ENCODE measurements at places on chromosomes 5 and 9.

DNA sequence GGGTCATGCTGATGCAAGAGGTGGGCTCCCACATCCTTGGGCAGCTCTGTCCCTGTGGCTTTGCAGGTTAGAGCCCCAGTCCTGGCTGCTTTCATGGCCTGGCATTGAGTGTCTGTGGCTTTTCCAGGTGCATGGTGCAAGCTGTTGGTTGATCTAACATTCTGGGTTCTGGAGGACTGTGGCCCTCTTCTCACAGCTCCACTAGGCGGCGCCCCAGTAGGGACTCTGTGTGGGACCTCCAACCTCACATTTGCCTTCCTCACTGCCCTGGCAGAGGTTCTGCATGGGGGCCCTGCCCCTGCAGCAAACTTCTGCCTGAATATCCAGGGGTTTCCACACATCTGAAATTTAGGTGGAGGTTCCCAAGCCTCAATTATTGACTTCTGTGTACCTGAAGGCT, 150.1 kb downstream of the NNT start:
- DNase-seq: no peak

DNA sequence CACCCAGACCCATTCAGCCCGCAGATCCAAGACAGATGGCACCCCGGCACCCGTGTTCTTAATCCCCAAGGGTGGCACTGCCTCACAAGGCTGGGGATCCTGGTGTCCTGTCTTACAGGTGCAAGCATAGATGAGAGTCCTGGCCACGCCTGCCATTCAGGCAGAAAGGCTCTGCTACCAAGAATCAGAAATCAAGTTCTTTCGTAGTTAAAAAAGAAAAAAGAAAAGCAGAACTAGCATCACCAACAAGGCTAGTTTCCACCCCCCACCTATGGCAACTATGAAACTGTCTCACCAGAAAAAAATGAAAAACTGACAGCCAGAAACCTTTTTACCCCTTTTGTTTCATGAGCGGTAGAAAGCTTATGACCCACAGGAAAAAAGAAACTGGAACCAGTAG, 170.4 kb downstream of the SYK start:
- no peak for DNase-seq

GRCh38 chr5:17302106-17302505, 84.7 kb downstream of the BASP1 start:
- DNase-seq: no peak

DNA sequence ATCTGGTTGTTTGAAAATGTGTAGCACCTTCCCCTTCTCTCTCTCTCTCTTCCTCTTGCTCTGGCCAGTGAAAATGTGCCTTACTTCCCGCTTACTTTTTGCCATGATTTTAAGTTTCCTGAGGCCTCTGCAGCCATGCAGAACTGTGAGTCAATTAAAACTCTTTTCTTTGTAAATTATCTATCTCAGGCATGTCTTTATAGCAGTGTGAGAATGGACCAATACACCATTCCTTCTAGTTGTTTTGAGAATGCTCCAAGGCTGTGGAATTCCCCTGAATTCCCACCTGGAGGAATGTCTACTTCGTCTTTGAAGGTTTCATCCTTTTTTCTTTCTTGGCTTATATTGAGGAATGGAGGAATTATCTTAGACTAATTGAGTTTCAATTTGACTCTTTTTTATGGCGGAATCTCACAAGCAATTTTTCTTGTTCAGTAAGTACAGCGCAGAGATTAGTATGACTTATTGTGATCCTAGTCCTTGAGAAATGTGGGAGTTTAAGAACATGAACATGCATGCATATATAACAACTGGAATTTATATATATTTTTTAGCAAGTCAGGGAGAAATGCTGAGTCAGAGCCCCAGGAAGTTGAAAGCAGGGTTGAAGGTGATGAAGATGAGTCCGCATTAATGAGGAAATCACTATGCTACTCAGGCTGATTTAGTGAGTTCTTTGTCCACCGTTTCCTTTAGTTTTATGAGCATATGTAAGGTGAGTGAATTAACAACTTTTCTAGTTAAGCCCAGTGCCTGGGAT, 488.1 kb upstream of the ADAMTS16 start:
- DNase-seq: no peak

- DNase-seq: no peak
These were observed 32.7 kb downstream of the FAM13B start for GRCh38 chr5:138000102-138000723.

DNA sequence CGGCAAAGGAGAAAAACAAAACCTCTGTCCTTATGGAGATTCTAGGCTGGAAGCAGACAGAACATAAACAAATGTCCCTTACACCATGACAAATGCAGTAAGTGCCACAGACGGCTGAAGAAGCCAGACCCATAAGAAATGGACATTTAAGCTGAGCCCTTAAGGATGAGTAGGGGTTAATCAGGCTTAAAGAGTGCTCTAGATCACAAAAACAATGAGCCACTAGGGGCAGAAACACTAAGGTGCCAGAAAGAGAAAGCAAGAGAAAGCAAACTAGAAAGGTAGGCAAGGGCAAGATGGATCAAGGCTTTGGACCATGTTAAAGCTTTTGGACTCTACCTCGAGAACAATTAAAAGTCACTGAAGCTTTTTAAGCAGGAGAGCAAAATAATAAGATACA, 326.9 kb upstream of the WWC1 start:
- no peak for DNase-seq

GRCh38 chr5:137737349-137738131, 1.7 kb upstream of the KLHL3 start:
- peak; percentile 8 for DNase-seq

- DNase-seq: no peak
These were observed 121.7 kb upstream of the ZNF366 start for GRCh38 chr5:72628771-72629371.

GRCh38 chr5:151264113-151264512, 11.1 kb downstream of the GM2A start:
- no peak for DNase-seq

DNA sequence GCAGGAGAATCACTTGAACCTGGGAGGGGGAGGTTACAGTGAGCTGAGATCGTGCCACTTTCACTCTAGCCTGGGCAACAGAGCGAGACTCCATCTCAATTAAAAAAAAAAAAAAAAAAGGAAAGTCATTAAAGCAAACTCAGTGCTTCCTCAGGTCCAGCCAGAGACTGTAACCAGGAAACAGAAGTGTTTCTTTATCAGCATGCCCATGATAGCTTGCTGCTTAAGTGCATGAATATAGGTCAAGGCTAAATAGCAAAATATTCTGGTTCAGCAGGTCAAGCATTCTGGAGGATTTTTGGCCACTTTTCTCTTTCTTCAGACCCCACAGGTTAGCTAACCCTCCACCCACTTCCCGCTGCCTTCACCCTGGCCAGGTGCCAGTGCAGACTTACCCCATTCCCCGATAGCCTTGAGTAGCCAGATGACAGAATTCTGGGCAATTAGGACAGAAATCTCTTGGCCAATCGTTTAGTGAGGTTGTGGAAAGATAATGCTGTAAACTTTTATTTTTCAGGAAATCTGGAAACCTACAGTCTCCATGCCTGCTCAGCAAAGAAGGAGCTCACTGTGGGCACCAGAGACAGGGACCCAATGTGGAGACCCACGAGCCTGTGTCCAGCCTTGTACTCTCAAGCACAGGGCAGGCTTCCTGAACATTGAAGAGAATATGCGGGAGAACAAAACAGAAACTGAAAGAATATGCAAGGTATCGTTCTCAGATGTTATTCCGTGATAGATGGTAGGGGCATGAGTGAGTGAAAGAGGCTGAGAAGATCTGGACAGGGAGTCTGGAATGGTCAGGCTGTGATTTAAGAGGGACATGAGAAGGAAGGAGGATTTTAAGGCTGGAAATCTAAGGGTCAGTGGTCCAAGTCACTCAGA, 4.2 kb upstream of the UGT3A2 start:
- DNase-seq: peak; percentile 13

- DNase-seq: no peak
These were observed 181.9 kb upstream of the TBCA start for GRCh38 chr5:77957931-77958521.

DNA sequence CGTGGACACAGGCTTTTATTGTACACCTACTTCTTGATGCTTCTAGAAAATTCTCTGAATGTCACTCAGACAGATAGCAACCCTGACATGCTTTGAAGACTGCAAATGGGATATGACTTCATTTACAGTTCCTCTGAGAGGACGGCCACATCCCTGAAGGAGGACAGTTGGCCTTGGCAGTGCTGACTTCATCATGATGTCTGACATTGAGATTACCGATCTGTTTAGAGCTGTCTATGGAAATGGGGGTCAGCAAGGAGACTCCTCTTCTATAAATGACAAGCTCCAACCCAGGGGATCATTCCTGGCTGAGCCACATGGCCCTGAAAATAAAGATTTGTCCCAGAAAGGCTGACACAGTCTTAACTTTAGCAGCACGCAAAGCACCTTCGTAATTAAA, 75.8 kb downstream of the NUDT12 start:
- no peak for DNase-seq

- DNase-seq: no peak
These were observed 167.5 kb downstream of the NMUR2 start for GRCh38 chr5:152237531-152237930.

GRCh38 chr5:90227683-90228082, 181.9 kb downstream of the CETN3 start:
- DNase-seq: no peak

DNA sequence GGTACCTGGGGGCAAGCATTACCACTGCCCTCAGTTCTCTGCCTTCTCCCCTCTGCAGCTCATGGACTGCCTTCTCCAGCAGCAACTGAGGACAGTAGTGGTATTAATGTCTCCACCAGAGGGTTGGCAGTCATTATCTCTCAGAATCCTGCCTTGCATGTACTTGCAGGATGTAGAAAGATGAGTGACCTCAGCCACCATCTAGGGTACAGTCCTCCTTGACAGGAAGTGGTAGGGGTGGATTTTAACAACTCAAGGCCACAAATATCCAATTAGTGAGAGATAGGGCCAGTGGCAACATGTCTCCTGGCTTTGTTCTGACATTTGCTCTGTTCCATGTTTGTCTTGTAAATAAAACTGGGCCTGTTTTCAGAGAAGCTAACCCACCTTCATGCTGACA, 47.2 kb downstream of the F2R start:
- peak; percentile 78 for DNase-seq

DNA sequence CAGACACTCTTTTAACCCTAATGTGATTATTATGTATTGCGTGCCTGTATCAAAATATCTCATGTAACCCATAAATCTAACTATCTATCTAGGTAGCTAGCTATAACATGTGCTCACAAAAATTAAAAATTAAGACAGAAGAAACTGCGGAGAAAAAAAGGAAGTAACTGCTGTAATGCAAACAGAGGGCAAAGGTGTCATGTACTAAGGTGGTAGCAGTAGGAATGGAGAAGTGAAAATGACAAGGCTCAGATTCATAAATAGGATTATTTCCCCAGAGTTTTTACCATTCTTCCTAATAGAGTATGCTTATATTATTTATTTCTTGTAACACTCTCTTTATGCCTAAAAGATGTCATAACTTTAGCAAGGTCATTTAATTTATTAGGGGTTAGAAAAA, 1527.5 kb upstream of the C9orf72 start:
- no peak for DNase-seq

DNA sequence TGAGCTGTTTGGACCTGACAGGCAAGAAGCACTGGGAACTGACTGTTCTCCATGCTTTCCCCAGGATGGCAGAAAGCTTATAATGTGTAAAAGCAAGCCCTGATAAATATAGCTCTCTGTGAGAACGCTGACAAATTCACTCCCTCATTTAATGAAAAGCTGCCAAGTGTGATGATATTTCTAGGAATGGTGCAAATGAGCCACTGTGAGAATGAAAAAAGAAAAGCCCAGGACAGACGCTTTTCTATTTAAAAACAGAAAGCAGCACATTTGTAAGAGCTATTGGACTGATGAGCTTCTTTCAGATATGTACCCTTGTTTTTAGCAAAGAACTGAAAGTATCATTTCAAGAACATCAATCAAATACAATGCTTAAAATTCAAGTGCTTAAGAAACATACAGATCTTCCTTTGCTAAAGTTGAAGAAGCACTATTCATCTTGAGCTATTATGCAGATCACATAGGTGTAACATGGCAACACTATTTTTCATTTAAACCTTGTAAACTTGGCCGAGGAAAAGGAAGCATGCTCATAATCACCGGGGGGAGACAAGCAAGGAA, 842.6 kb upstream of the ACO1 start:
- no peak for DNase-seq

Data from immature natural killer cell (primary cell).